ENCODE measurements at places on chromosomes 16 and 17.

GRCh38 chr17:81923302-81924260 is 4.0 kb downstream of the MAFG start:
- no peak for DNase-seq

DNA sequence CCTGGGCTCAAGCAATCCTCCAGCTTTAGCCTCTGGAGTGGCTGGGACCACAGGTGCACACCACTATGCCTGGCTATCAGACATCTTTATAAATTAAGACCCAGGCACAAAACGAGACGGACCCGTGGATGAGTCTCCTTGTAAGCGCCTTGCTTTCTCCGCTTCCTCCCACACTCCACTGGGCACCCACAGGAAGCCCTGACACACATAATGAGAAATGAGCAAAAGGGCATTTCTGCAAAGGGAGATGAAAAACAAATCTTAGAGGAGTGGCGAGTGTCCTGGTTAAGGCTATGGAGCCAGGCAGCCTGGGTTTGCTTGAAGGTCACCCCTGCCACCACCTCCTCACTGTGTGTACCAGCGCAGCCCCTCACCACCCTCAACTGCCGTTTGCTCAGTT is 56.3 kb downstream of the XYLT1 start:
- peak; percentile 57 for DNase-seq

DNA sequence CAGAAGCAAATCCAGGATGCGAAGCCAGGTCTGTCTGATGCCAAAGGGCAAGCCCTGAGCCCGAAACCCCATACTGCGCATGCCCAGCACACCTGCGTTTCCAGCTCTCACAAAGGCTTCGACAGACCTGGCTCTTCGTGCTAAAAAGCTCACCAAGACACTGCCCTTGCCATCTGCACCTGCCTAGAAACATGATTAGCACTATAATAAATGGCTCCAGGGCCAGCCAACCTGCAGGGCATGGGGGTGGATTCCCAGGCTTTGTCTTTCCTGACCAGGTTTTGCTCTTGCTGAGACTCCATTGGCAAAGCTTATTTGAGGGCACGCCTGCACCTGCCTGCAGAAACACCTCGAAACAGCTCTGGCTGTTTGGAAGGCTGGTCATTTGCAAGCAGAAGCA is 14.4 kb upstream of the PLD6 start:
- no peak for DNase-seq

DNA sequence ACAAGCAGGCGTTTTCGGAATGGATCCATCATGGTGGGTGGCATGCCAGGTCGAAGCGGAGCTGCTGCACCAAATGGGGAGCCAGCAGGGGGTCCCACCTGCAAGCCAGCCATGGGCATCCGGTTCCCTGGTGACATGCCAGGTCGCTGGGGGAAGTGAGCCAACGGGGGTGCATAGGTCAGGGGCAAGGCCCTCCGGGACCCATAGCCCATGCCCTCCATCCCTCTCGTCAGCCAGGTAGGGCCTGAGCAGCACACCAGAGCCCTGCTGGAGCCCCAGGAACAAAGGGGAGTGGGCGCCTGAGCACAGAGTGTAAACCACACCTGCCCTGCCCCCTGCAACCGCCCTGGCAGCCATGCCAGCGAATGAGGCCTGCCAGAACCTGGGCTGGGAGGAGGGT is 5.0 kb downstream of the SMARCD2 start:
- no peak for DNase-seq

GRCh38 chr17:61384692-61385576 is 14.7 kb upstream of the TBX2 start:
- no peak for DNase-seq

DNA sequence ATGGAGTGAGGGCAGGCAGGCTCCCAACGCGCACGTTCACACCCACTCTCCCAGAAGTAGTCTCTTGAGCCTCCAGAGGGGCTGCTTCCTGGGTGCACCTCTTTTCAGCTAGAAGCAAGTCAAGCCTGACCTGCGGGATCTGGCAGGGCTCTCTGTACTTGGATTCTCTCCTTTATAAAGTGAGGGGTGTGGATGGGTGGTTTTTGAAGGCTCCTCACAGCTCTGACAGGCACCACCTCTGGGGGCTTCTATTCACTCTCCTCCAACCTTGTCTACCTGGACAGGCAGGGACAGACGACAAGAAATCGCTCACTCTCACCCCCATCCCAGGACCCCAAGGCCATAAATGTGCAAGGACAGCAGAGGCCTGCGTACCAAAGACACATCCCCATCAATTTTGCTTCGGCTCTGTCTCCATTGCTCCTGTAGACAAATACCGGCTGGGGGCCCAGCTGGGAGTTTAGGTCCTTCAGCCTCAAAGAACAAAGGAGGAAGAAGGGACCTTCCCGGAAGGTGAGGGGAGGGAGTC is 814 bp upstream of the DYNLL2 start:
- DNase-seq = no peak

GRCh38 chr17:40806131-40806530 is 6.4 kb upstream of the KRT28 start:
- no peak for DNase-seq

- no peak for DNase-seq
Observed at GRCh38 chr16:66651474-66651765, 45.1 kb downstream of the CMTM4 start.

DNA sequence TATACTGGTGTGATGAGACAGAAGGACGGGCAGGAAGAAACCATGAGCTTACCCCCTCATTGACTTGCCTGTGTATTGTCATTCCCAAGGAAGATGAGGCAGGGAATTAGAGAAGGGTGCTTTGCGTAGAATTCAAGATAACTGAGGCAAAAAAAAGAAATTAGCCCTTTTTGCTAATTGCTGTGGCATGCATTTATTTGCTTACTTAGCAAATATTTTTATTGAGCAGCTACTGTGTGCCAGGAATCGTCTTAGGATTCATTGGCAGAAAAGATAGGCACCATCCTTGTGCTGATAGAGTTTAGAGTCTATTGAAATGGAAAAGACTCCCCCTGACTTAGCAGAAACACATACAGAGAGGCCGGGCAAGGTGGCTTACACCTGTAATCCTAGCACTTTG is 541.9 kb downstream of the TMEM114 start:
- no peak for DNase-seq

Data from stimulated activated CD4-positive, alpha-beta T cell treated with anti-CD3 and anti-CD28 coated beads, Interleukin-1b, Interleukin-23, amount 100 ng/mL, for 48 hours (primary cell).